ENCODE measurements at places on chromosomes 7 and 10. TPM values are rescaled to one million over a fixed set of nuclear protein-coding genes. Genes with fewer than 3 reads are reported as not detected.

Gene CNTNAP2
- total RNA-seq: 1.9 TPM

Gene SFMBT2
- total RNA-seq: 6.7 TPM

Gene THSD7A
- total RNA-seq: 10.6 TPM

Gene OR13A1
- total RNA-seq: not detected

Gene PRF1
- total RNA-seq: 0.62 TPM

Gene CCDC3
- 15.0 TPM for total RNA-seq

Gene CHN2
- total RNA-seq: 7.6 TPM

Gene ATOH7
- total RNA-seq: 0.82 TPM

Gene SLC26A5
- total RNA-seq: 0.21 TPM
